Activated CD4-positive, alpha-beta T cell treated with anti-CD3 and anti-CD28 coated beads, Interleukin-2, amount 50 U/mL, for 16 hours (primary cell): ENCODE measurements at places on chromosomes 2 and 18.

DNA sequence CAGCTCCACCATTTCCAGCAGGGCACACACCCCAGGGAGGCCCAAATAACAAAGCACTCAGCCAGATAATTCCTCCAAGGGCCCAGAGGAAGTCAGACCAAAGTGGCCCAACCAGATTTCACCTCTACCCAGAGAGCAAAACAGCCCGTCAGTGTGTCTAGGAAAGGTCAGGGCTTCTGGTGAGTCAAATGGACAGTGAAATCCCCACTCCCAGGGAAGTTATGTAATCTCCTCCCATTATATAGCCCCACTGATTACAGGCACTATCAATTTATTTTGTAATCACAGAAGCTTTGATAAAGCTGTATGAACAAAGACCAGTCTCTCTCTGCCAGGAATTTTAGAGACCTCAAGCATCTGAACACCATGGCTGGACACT is 4.0 kb downstream of the B4GALT6 start:
- DNase-seq: no peak

- DNase-seq: no peak
These were observed 50.4 kb upstream of the EPAS1 start for GRCh38 chr2:46246790-46247189.

- DNase-seq: no peak
These were observed 24.0 kb downstream of the LGALSL start for GRCh38 chr2:64477979-64478378.

- no peak for DNase-seq
These were observed 170.6 kb upstream of the MYT1L start for GRCh38 chr2:2501454-2502200.
